NCI-H187 treated with DMSO at 0.1 percent for 48 hours (cell line): ENCODE measurements at places on chromosomes 2 and 18.

GRCh38 chr18:48776156-48776555, 174.6 kb downstream of the SMAD7 start:
- no peak for DNase-seq

GRCh38 chr2:207148020-207148419, 17.7 kb downstream of the KLF7 start:
- no peak for DNase-seq

DNA sequence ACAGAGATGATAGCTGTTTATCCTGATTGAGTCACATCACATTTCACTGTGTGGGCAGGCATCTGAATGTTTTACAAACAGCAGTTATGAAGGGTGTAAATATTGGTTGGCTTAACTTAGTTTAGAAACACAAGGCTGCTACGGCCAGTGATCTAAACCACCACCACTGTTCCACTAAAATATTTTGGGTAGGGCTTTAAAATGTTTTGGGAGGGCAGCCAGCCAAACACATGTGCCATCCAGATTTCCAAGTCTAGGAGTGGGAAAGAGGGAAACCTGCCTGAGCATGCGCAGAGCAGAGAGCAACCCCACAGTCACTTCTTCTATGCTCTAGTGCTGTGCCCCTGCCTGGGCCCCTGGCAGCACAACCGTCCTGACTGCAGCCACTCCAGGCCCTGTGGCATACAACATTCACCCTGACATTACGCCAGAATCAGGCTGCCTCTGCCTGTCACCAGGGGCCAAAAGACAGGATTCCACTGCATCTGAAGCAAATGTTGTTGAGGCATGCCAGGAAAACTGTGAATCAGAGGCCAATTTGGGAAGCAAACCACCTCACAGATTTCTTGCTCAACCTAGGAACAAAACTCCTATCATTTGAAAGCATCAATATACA, 74.8 kb upstream of the COL5A2 start:
- DNase-seq, result no peak

GRCh38 chr18:74901362-74902146, 303.9 kb downstream of the ZNF407 start:
- DNase-seq, result no peak

DNA sequence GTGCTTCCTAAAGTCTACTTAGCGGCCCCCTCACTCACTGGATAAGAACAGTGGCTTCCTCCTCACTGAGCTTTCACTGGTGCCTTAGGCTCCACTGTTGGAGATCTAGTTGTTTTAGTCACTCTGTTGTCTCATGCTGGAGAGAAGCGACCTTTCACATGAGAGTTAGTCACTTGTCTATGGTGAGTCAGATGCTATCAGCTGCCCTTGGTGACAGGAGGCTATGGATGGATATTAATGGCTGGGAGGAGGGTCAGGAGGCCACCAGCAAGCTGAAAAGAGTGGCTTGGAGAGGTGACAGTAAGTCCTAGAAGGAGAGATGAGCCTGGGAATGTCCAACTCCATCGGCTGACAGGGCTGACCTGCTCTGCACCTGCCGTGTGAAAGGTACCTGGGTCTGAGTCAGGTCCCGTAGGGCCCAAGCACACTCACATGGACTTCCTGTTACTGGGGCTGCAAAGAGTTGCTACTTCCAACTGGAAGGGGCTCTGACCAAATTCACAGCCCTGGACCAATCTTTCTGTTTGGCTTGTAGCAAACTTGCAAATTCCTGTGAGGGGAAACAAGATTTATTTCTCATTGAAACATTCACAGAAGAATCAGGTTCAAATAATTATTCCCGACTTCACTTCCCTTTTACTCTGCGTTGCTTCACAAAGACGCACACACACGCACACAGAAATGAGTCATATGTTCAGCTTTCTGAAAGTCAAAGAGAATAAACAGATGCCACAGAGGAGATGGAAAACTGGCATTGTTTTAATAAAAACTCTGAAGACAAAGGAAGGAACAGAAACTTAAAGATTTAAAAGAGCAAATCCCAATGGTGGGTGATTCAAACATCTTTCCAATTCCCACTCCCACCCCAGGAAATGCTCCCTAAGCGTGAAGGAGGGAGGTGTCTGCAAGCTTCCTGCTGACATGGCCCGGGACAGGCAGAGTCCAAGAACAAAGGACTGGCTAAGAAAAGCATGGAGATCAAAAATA, 203.5 kb upstream of the TWIST2 start:
- DNase-seq, result no peak

DNA sequence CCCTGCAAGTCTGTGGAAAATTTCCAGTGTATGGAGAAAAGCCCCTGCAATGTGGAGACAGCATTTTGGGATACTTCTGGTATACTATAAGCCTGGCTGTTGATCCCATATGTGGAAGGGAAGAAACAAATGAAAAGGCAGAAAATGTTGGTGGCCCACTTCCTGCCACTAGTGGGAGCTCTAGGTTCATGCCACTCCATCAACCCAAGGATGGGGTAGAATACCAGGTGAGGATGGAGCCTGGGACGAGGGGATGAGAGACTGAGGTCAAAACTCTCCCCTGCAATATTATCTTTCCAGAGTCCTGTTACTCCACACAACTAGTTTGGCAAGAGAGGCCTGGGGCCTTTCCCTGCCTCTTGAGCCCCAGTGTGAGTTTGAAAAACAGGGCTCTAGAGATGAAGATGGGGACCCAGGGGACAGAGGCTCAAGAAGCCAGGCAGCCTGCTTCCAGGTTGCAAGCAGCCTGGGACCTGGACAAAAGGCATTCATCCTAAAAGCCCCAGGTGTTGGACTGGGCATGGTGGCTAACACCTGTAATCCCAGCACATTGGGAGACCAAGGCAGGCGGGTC, 31.9 kb downstream of the BMP10 start:
- no peak for DNase-seq

GRCh38 chr18:47731276-47731675, 199.2 kb downstream of the SMAD2 start:
- no peak for DNase-seq

DNA sequence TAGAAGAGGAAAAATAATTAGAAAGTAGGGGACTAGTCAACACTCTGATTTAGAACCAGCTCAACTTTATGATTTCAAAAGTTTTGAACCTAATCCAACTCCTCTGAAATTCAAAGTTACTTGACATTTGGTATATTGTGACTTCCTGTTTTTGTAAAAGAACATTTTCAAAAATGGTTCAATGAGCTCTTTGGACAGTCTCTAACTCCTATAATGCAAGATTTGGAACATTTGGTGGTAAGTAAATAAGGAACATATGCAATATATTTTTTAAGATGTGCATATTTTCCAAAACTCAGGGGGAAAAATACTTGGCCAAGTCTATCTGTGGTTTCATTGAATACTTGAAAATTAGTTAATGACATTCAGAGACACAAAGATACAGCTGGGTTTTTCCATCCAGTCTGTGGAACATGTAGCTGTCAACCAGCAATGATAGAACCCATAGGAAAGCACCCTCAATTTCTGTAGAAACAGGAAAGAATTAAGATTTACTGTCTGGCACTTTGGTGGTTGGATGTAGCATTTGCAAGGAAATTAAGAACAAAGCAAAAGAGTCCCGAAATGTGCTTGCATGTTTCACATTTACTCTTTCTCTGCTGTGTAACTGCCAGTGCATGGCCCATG, 17.0 kb upstream of the ANKRD44 start:
- no peak for DNase-seq

DNA sequence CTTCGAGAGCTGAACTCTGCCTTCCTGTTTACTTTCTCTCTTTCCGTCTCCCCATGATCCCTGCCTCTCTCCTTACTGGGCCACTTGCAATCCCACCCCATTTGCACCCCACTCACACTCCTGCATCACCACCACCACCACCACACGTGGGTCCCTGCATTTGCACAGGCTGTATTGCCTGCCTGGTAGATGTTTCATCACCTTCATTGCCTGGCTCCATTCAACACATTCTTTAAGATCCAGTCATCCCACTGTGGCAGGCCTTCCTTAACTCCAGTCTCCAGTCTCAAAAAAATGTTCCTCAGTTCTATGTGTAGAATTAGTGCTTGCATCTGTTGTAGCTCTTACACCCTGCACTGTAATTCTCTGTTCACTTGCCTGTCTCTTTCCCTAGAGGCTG, 13.9 kb downstream of the NOSTRIN start:
- DNase-seq, result no peak

DNA sequence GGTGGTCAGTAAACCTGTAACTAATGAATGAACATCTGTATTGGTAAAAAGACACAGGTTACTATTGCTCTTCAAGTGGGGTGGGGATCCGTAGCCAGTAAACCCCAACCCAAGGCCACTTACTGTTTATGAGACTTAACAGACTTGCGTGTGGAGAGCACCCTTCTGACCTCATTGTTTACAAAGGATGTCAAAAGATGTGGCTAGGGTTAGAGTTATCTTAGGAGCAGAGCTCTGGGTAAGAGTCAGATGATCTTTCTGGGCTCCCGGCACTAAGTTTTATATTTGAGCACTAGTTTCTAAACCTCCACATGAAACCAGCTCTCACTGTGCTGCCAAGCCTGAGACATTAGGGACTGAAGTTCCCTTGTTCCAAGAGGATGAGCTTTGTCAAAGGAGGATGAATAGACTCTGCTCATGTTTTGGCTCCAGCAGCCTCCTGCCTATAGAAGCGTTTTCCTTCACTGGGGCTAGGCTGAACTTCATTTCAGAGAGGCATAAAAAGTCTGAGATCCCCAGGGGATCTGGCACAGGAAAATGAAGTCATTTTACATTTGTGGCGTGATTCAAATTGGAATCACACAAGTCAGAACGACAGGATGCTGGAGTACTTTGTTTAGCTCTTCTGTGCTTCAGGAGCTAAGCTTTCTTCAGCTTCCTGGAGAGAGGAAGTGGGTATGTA, 403.1 kb upstream of the TRIB2 start:
- DNase-seq, result no peak

GRCh38 chr2:47819834-47820233, 36.9 kb downstream of the MSH6 start:
- no peak for DNase-seq

GRCh38 chr2:101380376-101380775, 6.9 kb downstream of the CREG2 start:
- DNase-seq, result no peak

DNA sequence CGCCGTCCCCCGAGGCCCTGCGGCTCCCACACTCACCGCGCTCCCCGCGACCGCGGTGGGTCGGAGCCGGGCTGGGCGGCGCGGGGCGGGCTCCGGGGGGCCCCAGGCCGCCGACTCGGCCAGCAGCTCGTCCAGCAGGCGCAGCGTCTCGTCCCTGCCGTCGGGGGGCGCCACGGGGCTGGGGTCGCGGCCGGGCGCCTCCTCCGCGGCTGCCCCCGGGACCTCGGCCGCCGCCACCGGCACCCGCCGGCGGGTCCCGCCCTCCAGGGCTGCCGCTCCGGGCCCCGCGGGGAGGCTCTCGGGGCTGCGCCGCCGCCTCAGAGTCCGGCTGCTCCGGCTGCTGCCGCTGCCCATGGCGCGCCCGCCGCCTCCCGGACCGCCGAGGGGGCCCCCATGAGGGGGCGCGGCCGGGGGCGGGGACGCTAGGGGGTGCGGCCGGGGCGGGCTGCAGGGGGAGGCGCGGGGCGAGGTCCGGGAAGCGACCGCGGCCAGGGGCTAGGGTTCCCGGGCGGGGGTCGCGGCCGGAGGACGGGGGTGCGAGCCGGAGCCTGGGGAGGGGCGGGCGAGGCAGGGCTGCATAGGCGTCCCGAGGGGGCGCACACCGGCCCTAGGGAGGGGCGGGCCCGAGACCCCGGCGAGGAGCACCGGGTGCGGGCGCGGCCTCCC, at the start of gene CYS1:
CYS1 (minus strand) TSS at position 542 of the 666 bp plus-strand sequence; CDS start at position 354, 188 bp downstream.
- DNase-seq, result no peak

GRCh38 chr2:151380580-151381235, 23.3 kb downstream of the TNFAIP6 start:
- DNase-seq, result no peak

DNA sequence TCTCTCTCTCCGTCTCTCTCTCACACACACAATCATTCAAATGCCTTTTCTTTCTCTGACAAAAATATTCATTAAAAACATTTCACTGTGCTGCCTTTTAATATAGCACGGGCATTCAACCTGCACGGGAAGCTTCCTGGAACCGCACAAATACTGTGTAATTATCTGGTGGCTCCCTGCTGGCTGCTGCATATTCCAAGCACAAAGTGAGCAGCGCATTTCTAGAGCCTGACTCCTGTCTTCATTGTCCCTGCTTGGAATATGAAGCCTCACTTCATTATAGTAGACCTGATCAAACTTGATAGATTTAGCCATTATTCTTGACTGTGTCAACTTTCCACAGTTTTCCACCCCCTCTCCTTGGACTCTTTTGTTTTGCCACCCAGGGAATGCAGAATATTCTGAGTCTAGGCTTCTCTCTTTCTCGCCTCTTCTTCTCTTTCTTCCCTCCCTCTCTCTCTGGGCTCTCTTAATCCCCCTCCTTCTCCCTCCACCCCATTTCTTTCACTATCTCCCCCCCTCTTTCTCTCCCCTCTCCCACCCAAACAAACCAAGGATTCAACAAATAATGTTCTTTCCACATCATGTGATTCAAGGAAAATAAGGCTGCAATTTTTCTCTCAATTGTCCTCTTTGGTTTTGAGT, 672.1 kb upstream of the FANCL start:
- DNase-seq, result peak; percentile 22

GRCh38 chr2:138777996-138778395, 2.2 kb downstream of the NXPH2 start:
- no peak for DNase-seq

GRCh38 chr18:24831081-24831480, 370.6 kb downstream of the HRH4 start:
- DNase-seq, result no peak

DNA sequence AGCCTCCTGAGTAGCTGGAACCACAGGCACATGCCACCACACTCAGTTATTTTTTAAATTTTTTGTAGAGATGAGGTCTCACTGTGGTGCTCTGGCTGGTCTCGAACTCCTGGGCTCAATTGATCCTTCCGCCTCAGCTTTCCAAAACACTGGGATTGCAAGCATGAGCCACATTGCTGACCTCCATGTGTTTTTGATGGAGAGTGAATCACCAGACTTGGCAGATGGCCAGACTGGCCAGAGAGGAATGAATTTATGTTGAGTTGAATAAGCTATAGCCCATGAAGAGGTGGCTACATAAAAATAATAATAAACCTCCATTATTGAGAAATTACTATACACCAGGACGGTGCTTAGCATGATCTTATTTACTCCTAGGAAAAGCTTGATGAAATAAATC, 91.5 kb downstream of the MREG start:
- DNase-seq, result no peak

GRCh38 chr2:160651416-160652200, 158.0 kb upstream of the RBMS1 start:
- no peak for DNase-seq

DNA sequence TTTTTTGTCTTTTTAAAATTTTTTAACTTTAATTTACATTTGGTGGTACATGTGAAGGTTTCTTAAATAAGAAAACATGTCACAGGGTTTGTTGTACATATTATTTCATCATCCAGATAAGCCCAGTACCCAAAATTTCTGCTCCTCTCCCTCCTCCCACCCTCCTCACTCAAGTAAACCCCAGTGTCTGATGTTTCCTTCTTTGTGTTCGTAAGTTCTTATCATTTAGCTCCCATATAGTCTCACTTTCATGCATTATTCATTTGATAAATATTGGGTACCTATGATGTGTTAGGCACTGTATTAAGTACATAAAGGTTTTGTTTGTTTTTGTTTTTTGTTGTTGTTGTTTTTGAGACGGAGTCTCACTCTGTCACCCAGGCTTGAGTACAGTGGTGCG, 5.7 kb upstream of the TGIF1 start:
- DNase-seq, result no peak

GRCh38 chr2:168585700-168586099, 129.6 kb downstream of the CERS6 start:
- DNase-seq, result no peak

- DNase-seq, result no peak
Measured at GRCh38 chr2:39689272-39689841, 23.6 kb downstream of the TMEM178A start.
